ENCODE measurements at places on chromosomes 1 and 21. TPM values are rescaled to one million over a fixed set of nuclear protein-coding genes. Genes with fewer than 3 reads are reported as not detected.

GRCh38 chr1:207282058-207282457, 39.4 kb upstream of the CD55 start:
- H3K27ac ChIP-seq, result no peak overlapping the region
- H3K27me3 ChIP-seq, result no peaks in the 10 kb centered on the region
- no peaks in the 10 kb centered on the region for H3K36me3 ChIP-seq
- no peak for DNase-seq
- H3K4me1 ChIP-seq, result no peaks in the 10 kb centered on the region

DNA sequence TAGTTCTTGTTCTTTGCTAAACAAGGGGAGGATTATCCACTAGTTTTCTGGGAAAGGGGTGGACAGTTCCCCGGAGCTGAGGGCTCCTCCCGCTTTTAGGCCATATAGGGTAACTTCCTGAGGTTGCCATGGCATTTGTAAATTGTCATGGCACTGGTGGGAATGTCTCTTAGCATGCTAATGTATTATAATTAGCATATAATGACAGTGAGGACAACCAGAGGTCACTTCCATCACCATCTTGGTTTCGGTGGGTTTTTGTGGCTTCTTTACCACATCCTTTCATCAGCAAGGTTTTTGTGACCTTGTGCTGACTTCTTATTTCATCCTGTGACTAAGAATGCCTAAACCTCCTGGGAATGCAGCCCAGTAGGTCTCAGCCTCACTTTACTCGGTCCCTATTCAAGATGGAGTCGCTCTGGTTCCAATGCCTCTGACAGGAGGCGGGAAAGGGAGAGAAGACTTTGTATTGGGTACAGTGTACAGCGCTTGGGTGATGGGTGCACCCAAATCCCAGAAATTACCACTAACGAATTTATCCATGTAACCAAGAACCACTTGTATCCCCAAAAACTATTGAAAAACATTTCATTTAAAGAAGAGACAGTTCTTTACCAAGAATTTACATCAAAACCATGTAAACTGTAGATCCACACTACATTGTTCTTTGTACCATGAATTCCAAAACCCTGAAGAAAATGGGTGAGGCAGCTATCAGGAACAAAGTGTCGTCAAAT, 8.7 kb upstream of the SLC2A5 start:
- H3K27ac ChIP-seq, result peak overlapping the region; percentile 45
- H3K4me3 ChIP-seq, result no peak overlapping the region
- peak; percentile 95 for DNase-seq
- peaks cover 55% of the 10 kb centered on the region for H3K4me1 ChIP-seq
- H3K27me3 ChIP-seq, result no peaks in the 10 kb centered on the region

DNA sequence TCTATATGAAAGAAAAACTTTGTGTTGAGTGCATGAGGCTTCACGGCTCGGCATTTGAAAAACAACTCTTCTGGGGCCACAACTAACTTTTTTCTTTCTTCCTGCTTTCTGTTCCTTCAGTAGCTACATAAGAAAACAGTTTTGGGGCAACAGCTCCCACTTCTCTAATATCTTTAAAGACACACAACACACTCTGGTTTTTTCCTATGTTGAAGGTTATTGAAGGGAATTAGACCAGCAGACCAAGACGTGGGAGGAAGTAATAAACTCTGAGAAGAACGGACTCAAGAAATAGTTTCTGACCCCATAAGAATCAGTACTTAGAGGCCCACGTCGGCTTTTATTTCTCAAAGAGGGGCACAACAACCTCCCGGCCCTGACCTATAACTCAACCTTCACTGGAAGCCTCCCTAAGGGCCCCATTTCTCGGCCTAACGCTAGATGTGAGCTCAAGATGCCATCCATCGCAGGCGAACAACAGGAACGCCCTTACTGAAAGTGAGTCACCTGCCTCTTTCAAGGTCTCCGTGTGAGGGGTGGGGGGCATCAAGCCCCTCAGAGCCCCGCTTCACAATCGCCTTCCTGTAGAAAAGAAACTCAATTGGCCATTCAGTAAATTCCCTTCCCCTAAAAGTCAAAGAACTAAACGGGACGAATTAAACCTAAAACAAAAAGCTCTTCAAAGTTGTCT, 844 bp downstream of the ZMYM6 start:
- peak overlapping the region; percentile 90 for H3K27ac ChIP-seq
- peak overlapping the region; percentile 85 for H3K4me3 ChIP-seq
- DNase-seq, result no peak

DNA sequence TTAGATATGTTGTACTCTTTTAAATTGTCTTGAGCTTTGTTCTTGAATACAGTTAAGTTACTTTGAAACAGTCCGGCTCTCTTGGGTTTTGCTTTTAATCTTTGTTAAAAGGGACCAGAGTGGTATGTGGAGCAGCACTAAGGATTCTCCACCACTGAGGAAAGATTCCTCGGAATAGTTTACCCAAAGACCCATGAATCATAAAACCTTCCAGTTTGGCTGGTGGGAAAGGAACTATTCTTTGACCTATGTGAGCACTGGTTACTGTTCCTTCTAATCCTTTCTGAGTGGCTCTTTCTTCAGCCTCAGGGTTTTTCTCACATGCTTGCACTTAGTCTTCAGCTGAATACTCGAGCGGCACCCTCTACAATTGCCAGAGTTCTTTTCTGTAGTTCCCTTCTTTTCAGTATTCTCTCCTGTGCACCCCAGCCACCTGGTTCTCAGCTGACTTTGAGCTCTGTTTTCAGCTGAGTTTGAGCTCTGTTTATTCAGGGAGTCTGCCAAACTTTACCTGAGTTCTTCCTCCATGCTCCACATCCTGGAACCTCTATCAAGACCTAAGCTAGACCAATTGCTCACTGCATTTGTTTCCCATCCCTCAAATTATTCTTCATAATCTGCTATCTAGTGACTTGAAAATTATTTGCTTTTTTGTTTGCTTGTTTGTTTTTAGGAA, 253.8 kb upstream of the PLXNA2 start:
- H3K4me3 ChIP-seq, result no peak overlapping the region
- no peaks in the 10 kb centered on the region for H3K27me3 ChIP-seq
- H3K36me3 ChIP-seq, result no peaks in the 10 kb centered on the region
- H3K4me1 ChIP-seq, result no peaks in the 10 kb centered on the region
- H3K27ac ChIP-seq, result no peak overlapping the region

DNA sequence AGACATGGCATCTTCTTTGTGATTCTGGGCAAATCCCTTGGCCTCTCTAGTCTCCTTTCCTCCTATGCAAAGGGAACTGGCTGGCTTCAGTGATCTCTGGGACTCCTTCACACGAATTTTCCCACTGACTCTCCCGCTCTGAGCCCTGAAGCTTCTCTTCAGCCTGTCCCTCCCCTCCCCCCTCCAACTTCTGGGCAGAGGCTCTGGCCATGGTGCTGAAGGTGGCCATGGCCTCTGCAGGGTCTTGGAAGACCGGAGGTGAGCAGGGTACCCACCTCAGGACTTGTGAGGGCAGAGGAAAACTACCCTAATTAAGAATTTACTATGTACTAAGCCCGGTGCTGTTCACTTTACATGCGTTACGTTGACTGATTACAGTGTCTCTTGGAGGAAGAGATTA, 29.4 kb upstream of the POU3F1 start:
- no peak overlapping the region for H3K4me3 ChIP-seq
- DNase-seq, result no peak
- H3K4me1 ChIP-seq, result no peaks in the 10 kb centered on the region
- no peaks in the 10 kb centered on the region for H3K36me3 ChIP-seq
- no peaks in the 10 kb centered on the region for H3K27me3 ChIP-seq
- H3K27ac ChIP-seq, result no peak overlapping the region

- no peak overlapping the region for H3K27ac ChIP-seq
- peaks cover 4% of the 10 kb centered on the region for H3K4me1 ChIP-seq
- DNase-seq, result no peak
- H3K4me3 ChIP-seq, result no peak overlapping the region
- no peaks in the 10 kb centered on the region for H3K36me3 ChIP-seq
These were observed 4.4 kb downstream of the DNAJC16 start for GRCh38 chr1:15531003-15531402.

GRCh38 chr21:14543983-14544382, 2.1 kb downstream of the SAMSN1 start:
- no peak for DNase-seq
- H3K27me3 ChIP-seq, result no peaks in the 10 kb centered on the region
- H3K4me3 ChIP-seq, result peak overlapping the region; percentile 76
- H3K27ac ChIP-seq, result peak overlapping the region; percentile 87
- H3K36me3 ChIP-seq, result no peaks in the 10 kb centered on the region

- H3K4me3 ChIP-seq, result no peak overlapping the region
- DNase-seq, result no peak
- H3K27ac ChIP-seq, result no peak overlapping the region
- no peaks in the 10 kb centered on the region for H3K27me3 ChIP-seq
- no peaks in the 10 kb centered on the region for H3K4me1 ChIP-seq
- H3K36me3 ChIP-seq, result no peaks in the 10 kb centered on the region
These were observed 19.1 kb downstream of the CDC42BPA start for GRCh38 chr1:227299241-227299627.

- no peak for DNase-seq
- no peak overlapping the region for H3K4me3 ChIP-seq
- H3K4me1 ChIP-seq, result no peaks in the 10 kb centered on the region
- no peaks in the 10 kb centered on the region for H3K27me3 ChIP-seq
- H3K27ac ChIP-seq, result no peak overlapping the region
- no peaks in the 10 kb centered on the region for H3K36me3 ChIP-seq
These were observed 9.0 kb upstream of the C1orf198 start for GRCh38 chr1:230877146-230877923.

DNA sequence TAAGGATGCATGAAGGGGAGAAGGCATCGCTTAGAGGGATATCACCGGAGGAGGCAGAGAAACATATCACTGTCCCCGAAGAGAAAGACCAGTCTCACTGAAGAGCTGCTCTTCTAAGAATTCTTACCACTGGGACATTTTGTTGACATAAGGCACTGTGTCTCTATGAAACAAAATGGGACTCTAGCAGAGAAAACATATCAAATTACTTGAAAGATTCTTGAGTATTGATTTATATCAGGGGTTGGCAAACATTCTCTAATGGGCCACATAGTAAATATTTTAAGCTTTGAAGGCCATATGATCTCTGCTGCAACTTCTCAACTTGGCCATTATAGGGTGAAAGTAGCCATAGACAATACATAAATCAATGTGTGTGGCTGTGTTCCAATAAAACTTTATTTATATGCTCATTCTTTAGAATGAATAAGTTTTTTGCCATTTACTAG, 41.0 kb upstream of the GREM2 start:
- no peaks in the 10 kb centered on the region for H3K4me1 ChIP-seq
- H3K27me3 ChIP-seq, result no peaks in the 10 kb centered on the region
- H3K36me3 ChIP-seq, result no peaks in the 10 kb centered on the region
- no peak overlapping the region for H3K4me3 ChIP-seq

DNA sequence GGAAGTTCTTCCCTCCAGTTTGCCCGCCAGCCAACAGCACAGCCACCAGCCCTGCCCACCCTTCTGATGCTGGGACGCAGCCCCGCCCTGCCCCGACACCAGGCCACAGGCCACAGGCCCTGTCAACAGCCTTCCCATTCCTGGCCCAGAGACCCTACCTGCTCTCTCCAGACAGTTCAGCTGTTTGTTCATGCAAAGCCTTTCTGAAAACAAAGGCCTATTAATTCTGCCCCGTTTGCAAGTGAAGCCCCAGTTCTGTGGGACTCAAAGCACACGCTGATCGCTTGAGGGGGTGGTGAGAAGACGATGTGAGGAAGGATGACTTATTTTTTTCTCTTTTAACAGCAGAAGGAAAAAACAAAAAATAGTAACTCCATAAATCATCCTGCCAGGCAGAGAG, 55.4 kb upstream of the KIF26B start:
- DNase-seq, result no peak
- H3K4me1 ChIP-seq, result no peaks in the 10 kb centered on the region
- H3K4me3 ChIP-seq, result no peak overlapping the region
- H3K27me3 ChIP-seq, result no peaks in the 10 kb centered on the region

- no peak overlapping the region for H3K27ac ChIP-seq
- H3K27me3 ChIP-seq, result no peaks in the 10 kb centered on the region
- no peak for DNase-seq
- no peaks in the 10 kb centered on the region for H3K36me3 ChIP-seq
- no peak overlapping the region for H3K4me3 ChIP-seq
These were observed 206.3 kb downstream of the PDE4B start for GRCh38 chr1:65998763-65999583.

GRCh38 chr1:53541761-53542550, 82.8 kb downstream of the DMRTB1 start:
- no peaks in the 10 kb centered on the region for H3K4me1 ChIP-seq
- H3K27ac ChIP-seq, result no peak overlapping the region
- DNase-seq, result no peak
- H3K36me3 ChIP-seq, result no peaks in the 10 kb centered on the region
- H3K4me3 ChIP-seq, result no peak overlapping the region

DNA sequence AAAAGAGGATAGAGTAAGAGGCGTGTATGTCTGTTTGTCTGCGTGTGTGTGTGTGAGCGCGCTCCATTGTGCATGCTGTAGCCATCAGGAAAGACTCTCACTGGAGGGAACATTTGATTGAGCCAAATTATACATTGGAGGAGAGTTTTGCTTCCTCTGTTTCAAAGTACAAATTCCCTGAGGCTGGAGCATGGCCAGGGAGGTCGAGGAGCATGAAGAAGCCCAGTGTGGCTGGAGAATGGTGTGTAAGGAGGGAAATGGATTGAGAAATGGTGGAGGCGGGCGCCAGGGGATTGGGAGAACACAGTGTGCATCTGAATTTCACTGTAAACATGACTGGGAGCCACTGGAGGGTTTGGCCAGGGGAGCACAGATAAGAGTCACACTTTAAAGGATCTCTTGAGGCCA, 22.1 kb upstream of the EFNA1 start:
- no peaks in the 10 kb centered on the region for H3K36me3 ChIP-seq
- no peaks in the 10 kb centered on the region for H3K27me3 ChIP-seq
- no peak overlapping the region for H3K27ac ChIP-seq
- H3K4me3 ChIP-seq, result no peak overlapping the region
- H3K4me1 ChIP-seq, result no peaks in the 10 kb centered on the region

- DNase-seq, result no peak
- no peak overlapping the region for H3K4me3 ChIP-seq
- H3K27me3 ChIP-seq, result peaks cover 3% of the 10 kb centered on the region
- no peaks in the 10 kb centered on the region for H3K36me3 ChIP-seq
These were observed 14.6 kb downstream of the TENT5C start for GRCh38 chr1:117620440-117620839.

- no peak for DNase-seq
- H3K4me1 ChIP-seq, result peaks cover 5% of the 10 kb centered on the region
- no peaks in the 10 kb centered on the region for H3K27me3 ChIP-seq
- peaks cover 17% of the 10 kb centered on the region for H3K36me3 ChIP-seq
- no peak overlapping the region for H3K4me3 ChIP-seq
- no peak overlapping the region for H3K27ac ChIP-seq
These were observed 4.2 kb downstream of the FLAD1 start for GRCh38 chr1:154987326-154987725.

- no peaks in the 10 kb centered on the region for H3K27me3 ChIP-seq
- no peak overlapping the region for H3K4me3 ChIP-seq
- H3K36me3 ChIP-seq, result peaks cover 7% of the 10 kb centered on the region
- H3K4me1 ChIP-seq, result no peaks in the 10 kb centered on the region
These were observed 40.5 kb downstream of the ASH1L start for GRCh38 chr1:155522069-155522468.

Gene OR2T35
- 0.49 TPM for total RNA-seq

Gene CTSS
- total RNA-seq, result 50.3 TPM

Gene CD48
- total RNA-seq, result 323 TPM

Gene OPN3
- 7.6 TPM for total RNA-seq

Gene ARID4B
- 25.2 TPM for total RNA-seq

Gene MTARC2
- 3.1 TPM for total RNA-seq

Gene PCSK9
- total RNA-seq, result 0.15 TPM

Gene CFAP141
- total RNA-seq, result not detected

Gene SERTAD4
- not detected for total RNA-seq

Data from GM12878 (cell line).